ENCODE measurements at places on chromosomes 6 and 20.

GRCh38 chr6:14381829-14382677 lies 264.5 kb downstream of the CD83 start:
- DNase-seq, result no peak

DNA sequence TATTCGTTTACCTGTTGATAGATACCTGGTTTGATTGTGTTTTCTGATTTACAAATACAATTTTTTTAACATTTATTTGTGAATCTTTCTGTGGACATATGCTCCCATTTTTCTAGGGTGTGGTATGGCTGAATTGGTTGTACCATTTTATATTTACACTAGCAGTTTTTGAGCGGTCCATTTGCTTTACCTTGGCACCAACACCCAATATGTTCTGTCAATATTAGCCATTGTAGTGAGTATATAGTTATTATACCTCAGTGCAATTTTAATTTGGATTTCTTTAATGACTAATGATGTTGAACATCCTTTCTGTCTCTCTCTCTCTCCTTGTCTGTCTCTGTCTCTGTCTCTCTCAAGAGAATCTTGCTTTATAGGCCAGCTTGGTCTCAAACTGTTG lies 278.5 kb downstream of the CDKAL1 start:
- no peak for DNase-seq

DNA sequence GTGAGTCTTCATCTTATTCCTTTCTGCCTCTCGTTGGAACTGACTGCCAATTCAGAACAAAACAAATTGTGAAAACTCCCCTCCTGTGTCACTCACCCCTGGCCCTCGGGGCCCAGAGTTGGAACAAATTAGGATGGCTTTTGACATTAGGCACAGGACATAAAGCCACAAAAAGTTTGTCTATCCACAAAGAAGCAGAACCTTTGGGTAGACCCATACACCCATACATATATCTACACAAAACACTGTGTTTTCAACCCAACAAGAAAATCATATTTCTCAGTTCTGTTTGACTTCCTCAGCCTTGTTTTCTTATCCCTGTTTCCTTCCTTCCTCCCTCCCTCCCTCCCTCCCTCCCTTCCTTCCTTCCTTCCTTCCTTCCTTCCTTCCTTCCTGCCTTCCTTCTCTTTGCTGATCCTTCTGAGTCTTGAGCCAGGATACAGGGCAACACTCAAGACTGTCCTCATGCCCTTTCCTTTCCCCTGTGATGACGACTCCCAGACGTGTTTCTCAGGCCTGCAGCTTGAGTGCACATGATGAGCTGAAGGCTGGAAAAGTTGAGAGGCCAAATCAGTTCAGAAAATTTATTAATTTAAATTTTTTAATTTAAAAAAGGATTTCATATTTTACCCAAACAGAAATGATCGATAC lies 41.7 kb upstream of the NKX2-2 start:
- no peak for DNase-seq

DNA sequence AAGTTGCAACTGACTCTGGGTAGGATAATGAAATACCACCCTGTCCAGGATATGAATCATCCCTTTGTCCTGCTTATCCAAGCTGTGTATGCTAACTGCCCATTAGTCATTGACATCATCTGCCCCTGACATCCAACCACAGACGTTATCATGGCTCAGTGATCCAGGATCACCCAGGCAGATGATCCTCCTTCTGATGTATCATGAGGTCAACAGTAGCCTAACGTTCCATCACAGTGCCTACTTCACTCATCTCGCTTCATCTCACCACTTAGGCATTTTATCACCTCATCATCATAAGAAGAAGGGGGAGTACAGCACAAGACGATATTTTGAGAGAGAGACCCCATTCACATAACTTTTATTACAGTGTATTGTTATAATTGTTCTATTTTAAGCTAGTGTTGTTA lies 13.4 kb upstream of the BTN3A2 start:
- no peak for DNase-seq

GRCh38 chr6:137882225-137882961 lies 15.3 kb downstream of the TNFAIP3 start:
- no peak for DNase-seq

- no peak for DNase-seq
Measured at GRCh38 chr6:15304337-15305042, 58.6 kb downstream of the JARID2 start.

DNA sequence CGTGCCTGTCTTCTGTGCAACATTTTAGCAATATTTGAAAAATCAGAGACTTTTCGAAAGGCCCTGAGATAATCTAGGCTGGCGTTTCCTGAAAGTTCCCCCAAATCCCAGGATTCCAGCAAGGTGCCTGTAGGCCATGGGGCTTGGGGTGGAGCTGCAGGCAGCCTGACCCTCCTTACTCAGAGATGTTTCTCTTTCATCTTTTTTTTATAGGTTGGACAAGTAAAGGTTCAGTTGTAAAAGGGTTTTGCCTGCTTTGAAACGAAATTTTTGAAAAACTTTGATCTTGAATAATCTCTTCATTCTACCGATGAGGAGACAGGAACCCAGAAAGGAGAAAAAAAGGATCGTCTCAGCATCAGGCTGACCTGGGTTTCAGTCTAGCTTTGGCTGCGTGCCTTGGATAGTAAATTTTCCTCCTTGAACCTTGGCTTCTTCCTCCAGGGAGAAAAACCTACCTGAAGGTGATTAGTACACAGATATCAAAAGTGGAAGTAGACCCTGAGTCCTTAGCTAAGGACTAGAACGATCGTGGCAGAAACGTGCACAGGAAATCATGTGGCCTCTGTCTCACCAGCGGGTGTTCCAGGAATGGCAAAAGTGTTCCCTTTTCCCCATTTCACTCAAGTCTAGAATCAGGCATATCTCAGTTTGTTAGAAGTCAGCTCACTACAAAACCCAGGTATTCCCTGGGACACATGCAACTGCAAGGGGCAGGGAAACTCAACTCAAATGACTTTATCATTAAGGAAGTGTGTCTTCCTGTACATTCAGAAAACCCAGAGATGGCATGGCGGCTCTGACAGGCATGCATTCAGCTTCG lies 128.2 kb upstream of the PTPN1 start:
- no peak for DNase-seq

DNA sequence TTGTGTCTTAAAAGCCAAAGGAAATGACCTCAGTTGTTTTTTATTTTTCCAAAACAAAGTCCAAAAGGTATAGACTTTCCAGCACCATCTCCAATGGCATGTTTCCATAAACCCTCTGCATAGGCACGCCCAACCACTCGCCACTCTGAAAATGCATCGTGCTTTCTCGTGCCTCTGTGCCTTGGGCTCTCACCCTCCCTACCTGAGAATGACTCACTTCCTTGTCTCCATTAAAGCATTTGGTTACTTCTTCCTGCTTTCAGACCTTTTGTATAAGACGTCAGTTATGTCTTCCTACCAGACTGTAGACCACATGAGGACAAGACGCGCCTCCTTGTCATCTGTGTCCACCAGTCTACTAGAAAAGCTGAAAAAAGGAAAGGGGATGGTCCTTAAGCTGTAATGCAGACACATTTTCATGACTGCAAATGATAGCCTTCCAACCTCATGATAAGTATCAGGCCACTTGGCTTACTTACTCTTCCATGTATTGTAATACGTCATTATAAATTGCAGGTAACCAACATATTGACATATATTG lies 61.2 kb upstream of the CDYL start:
- no peak for DNase-seq

DNA sequence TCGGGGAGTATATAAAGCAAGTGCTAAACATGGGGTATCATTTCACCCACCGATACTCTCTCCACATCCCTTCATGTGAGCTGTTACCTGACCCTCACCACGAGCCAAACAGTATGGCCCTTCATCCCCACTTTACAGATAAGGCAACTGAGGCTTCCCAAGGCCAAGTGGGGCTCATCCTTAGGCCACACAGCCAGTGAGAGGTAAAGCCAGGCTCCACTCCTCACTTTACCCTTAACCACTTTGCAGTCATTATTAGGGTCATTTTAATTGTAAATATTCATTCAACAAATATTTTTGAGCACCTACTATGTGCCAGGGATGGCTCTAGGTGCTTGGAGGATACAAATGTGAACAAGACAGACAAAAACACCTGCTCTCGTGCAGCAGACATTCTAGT lies 7.0 kb downstream of the SIRPA start:
- DNase-seq, result no peak

DNA sequence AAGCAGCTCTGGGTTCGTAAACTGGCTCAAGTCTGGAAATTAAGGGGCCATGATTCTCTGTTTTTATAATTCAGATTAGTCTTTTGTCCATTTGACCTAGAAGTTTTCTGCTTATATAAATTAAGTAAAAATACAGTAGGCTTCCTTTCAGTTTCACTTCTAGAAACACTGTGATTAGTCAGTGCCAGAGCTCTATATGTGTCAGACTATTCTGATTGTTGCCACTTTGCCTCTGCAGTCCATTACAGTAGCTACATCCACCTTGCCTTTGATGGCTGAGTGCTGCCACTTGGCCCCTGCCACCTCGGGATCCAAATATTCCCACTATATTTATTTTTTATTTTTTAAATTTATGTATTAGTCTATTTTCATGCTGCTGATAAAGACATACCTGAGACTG lies 7.9 kb downstream of the ZC2HC1B start:
- no peak for DNase-seq

DNA sequence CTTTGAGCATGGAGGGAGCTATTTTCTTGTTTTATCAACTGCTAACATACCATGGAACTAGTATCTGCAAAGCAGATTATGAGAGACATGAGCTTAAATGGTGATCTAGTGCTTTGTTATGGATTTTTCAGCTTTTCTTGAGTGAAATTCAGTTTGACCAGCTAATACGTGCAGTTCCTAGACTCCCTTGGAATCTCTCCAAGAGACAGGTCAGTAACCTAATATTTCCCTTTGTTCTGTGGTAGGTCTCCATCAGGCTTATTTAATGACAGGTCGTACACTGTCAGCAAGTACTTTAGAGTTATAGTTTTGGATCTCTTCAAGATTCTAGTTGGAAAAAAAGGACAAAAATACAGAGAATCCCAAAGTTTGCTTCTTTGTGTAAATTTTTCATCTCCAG lies 43.9 kb downstream of the HDAC2 start:
- no peak for DNase-seq

DNA sequence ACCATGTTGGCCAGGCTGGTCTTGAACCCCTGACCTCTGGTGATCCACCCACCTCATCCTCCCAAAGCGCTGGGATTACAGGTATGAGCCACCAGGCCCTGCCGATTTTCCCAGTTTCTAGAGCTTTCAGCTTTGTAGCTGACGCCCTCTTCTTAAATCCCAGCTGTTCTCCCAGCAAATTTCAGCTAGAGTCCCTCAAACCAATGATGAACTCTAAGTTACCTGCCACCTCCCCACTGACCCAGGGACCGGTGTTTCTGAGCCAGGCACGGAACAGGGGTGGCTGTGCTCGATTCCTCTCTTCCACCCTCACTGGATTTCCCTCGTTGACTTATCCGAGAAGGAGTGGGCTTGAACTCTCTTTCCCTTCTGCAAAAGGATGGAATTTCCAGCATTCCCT lies 39.1 kb downstream of the SUN5 start:
- no peak for DNase-seq
